Activated CD4-positive, alpha-beta T cell treated with anti-CD3 and anti-CD28 coated beads for 24 hours (primary cell): ENCODE measurements at places on chromosomes 6 and 20.

DNA sequence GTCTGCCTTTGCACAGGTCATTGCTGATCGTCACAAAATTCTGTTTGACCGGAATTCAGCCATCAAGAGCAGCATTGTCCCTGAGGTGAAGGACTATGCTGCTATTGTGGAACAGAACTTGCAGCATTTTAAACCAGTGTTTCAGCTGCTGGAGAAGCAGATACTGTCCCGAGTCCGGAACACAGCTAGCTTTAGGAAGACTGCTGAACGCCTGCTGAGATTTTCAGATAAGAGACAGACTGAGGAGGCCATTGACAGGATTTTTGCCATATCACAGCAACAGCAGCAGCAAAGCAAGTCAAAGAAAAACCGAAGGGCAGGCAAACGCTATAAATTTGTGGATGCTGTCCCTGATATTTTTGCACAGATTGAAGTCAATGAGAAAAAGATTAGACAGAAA, 24.6 kb upstream of the CALHM6 start:
- no peak for DNase-seq

GRCh38 chr6:122222761-122223160, 176.7 kb upstream of the HSF2 start:
- DNase-seq, result no peak

GRCh38 chr20:31687777-31688176, 34.9 kb downstream of the BCL2L1 start:
- no peak for DNase-seq

GRCh38 chr6:37680668-37681067, 17.0 kb downstream of the MDGA1 start:
- DNase-seq, result no peak

DNA sequence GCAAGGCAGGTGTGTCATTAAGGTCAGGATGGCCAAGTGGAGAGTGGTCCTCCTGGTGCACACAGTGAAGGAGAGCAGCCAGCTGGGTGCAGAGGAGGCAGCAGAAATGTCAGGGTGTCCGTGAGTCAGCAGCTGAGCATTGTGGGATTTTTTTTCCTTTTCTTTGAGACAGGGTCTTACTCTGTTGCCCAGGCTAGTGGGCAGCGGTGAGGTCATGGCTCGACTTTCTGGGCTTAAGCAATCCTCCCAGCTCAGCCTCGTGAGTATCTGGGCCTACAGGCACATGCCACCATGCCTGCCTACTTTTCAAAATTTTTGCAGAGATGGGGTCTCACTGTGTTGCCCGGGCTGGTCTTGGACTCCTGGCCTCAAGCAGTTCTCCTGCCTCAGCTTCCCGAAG, 16.0 kb downstream of the ARID1B start:
- DNase-seq, result no peak

DNA sequence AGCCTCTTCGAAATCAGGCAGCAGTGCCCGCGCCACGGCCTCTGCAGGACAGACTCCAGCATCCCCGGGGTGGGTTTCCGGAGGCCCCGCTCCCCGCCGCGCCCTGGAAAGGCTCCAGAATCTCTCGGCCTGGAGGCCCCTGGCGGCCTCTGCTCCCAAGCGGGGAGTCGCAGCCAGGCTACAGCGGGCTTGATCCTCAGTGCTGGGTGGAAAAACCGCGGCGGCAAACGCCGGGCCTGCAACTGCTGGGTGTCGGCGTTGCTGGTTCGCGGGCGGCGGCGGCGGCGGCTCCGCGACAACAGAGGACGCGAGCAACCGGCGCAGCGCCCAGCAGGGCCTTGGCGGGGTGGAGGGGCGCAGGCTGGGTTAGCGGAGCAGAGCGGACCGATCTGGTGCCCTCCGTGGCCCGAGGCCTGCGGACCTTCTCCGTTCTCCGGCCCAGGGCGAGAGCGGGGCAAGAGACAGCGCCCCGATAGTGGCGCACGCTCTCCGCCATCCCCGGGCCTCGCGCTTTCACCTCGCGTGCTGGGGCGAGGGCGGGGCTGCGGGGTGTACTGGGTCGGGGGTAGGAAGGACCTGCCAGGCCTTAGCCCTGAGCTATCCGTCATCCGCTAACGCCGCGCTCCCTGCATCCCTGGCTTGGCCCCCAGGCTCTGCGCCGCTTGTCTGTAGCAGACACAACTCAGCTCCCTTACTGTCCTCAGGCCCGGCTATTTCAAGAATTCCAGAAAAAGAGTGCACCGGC, 3.4 kb upstream of the ZNF292 start:
- DNase-seq, result peak; percentile 59

GRCh38 chr6:149461670-149462069, 23.1 kb downstream of the ZC3H12D start:
- DNase-seq, result no peak

- no peak for DNase-seq
These were observed 176.4 kb downstream of the ADGB start for GRCh38 chr6:146775220-146775619.

- no peak for DNase-seq
These were observed 23.0 kb upstream of the FKBP1A start for GRCh38 chr20:1415667-1416468.

DNA sequence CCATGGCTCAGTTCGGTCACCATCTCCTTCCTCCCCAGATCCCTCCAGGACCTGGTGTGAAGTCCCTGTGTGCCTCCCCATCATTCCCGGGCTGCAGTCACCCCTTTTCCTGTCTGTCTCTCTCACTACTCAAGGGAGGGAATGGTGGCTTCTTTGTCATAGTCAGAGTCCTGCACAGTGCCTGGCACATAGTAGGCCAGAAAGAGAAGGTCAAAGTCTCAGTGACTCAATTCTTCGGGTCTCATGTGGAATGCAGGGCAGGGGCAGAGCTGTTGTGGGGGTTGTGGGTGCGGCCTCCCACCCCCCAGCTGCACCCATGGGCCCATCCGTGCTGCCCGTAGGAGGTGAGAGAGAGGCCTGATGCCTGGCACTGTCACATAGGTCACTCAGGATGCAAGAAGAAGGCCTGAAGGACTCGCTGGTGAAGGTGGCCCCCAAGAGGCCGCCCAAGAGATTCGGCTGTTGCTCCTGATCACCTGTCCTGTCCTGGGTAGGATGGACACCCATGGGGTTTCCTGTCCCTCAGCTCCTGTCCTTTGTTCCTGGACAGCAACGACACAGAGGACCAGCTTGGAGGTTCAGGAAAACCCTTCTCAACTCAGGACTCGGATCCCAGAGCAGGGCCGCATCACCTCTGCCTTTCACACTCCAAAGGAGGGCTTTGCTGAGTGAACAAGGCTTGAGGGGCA, 34.1 kb downstream of the RAB44 start:
- no peak for DNase-seq

DNA sequence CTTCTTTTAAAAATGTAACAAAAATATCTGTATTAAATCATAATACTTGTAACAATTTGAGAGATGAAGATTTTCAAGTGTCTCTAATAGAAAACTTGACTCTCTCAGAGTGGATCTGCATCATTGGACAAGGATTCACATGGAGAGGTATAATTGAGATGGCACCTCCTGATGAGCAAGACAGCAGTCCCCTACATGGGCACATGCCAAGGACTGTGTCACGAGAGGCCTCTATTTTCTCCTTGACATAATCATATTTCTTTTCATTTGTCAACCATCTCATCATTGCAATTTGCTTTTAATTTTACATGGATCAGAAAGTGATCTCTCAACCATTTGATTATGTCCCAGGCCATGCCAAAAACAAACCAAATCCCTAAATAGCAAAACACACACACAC, 206.8 kb upstream of the THEMIS start:
- DNase-seq, result no peak

GRCh38 chr6:161947371-161947770, 673.5 kb upstream of the AGPAT4 start:
- no peak for DNase-seq

DNA sequence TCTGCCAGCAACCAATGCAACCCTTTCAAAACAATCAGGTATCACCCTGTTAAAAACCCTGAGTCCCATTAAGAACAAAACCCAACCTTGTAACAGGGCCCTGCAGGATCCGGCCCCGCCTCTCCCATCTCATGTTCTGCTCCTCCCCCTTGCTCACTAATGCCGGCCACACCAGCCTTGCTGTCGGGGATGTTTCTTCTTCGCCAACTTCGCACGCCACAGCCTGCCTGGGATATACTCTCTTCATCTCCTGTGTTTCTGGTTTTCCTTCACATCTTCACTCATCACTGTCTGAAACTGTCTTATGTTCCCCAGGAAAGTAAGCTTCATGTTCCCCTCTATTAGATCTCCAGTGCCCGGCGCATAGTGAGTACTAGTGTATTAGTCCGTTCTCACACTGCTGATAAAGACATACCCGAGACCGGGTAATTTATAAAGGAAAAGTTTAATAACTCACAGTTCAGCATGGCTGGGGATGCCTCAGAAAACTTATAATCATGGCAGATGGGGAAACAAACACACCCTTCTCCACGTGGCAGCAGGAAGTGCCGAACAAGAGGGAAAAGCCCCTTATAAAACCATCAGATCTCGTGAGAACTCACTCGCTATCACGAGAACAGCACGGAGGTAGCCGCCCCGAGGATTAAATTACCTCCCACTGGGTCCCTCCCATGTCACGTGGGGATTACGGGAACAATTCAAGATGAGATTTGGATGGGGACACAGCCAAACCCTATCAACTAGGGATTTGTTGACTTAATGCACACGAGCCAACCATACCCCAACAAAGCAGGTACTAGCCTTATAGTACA, 5.1 kb downstream of the TP53RK start:
- DNase-seq, result no peak

- no peak for DNase-seq
These were observed 155.0 kb downstream of the CDH26 start for GRCh38 chr20:60113024-60113724.

DNA sequence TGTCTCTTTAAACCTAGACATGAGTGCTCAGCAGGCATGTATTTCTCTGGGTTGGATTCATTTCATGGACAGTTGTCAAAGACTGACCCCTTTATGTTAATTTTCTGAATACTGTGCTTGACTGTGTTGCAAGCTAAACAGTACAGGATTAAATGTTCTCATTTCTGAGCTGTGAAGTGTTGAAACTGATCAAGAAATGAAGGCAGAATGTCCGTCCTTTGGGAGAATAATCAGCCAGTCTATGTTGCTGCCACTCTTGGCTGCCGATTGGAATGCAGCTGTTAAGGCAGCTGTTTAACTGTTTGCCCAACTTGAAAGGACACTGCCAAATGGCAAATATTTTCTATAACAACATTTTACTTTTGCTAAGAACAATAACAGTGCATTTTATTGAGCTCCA, 87.3 kb downstream of the CEP57L1 start:
- DNase-seq, result no peak

- no peak for DNase-seq
These were observed 31.2 kb downstream of the PLCG1 start for GRCh38 chr20:41168281-41169161.

DNA sequence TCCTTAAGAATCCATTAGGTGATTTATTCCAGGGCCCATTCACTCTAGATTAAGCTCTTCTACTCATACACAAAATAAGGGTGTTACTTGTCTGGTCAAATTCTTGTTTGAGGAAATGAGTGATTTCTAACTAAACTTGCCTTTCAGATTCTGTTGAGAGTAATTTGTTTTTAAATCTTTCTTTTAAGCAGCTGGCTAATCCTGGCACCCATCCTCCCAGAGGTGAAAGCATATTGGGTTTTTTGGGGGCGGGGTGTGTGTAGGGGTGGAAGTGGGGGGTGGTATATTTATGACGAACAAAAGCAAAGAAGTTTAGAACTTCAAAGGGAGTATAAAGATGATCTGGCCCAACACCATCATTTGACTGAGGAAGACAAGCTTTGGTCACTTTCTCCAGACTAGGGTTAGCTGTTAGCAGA, 94.7 kb downstream of the RTN4IP1 start:
- DNase-seq, result peak; percentile 68

- DNase-seq, result no peak
These were observed 6.5 kb downstream of the PXDC1 start for GRCh38 chr6:3744901-3745470.

- DNase-seq, result no peak
These were observed 220.8 kb downstream of the OGFRL1 start for GRCh38 chr6:71509191-71510005.

DNA sequence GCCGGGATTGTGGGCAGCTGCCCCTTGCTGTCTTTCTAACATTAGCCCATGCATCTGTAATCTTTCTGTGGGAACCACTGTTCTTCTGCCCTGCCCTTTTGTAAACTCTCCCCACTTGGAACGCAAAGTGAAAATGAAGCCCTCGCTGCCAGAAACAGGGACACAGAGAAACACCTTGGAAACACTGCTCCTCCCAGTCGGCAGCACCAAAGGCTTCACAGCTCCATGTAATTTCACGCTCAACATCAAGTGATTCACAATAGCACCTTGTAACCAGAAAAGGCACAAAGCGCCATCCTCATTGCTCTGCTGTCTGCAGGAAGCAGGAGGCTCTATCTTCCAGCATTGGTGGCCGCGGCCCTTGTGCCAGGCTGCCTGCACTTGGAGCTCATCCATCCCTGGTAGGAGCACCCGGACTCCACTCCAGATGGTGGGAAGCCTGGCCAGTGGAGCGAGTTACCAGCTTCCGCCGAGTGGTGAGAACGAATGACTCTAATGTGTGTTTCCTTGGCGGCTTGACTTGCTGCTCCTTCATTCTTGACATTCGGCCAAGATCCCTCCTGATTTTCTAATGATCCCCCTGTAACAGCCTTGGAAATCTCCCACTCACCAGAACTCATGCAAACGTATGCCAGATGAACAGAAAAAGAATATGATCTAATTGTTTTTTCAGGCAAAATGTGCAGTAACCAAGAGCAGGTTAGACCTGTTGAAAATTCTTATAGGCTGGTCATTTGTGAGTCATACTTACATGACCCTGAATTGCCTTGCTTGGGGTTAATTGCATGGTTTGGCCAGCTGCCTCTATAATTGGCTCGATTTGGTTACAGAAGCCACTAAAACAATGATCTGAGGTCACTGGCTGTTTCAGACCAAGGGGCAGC, 169.1 kb upstream of the CDYL start:
- no peak for DNase-seq

DNA sequence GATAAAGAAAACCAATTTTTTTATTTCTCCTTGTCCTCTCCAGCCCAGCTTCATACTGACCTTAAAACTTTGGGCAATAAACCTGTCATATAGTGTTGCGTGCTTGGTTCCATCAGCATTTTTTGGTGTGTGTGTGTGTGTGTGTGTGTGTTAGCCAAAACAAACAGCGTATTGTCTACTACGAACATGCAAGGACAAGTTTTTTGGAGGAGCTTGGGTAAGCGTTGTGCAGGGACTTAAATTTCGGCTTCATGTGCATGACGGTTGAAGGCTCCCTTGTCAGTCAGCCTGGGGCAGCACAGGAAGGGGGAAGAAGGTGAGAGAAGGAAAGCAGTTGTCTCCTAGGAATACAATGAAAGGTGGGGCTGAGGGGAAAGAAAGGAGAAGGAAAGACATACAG, 62.0 kb upstream of the PAX1 start:
- no peak for DNase-seq

GRCh38 chr20:8787090-8787489, 281.8 kb upstream of the PLCB4 start:
- DNase-seq, result no peak
